Karpas-422 (cell line): ENCODE measurements at places on chromosomes 1 and 21.

- no peak for DNase-seq
Measured at GRCh38 chr1:3062616-3063378, 6.2 kb upstream of the PRDM16 start.

GRCh38 chr1:244672946-244673682, 20.2 kb downstream of the DESI2 start:
- DNase-seq: no peak

DNA sequence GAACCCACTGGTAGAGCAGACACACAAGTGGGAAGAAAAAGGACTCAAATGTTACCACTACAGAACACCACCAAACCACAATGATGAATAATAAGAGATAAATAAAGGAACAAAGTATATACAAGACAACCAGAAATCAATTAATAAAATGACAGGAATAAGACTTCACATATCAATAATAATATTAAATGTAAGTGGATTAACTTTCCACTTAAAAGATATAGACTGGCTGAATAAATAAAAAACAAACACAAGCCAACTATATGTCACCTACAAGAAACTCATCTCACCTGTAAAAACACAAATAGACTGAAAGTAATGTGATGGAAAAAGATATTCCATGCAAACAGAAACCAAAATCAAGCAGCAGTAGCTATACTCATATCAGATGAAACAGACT, 6.9 kb upstream of the CLIC6 start:
- no peak for DNase-seq

DNA sequence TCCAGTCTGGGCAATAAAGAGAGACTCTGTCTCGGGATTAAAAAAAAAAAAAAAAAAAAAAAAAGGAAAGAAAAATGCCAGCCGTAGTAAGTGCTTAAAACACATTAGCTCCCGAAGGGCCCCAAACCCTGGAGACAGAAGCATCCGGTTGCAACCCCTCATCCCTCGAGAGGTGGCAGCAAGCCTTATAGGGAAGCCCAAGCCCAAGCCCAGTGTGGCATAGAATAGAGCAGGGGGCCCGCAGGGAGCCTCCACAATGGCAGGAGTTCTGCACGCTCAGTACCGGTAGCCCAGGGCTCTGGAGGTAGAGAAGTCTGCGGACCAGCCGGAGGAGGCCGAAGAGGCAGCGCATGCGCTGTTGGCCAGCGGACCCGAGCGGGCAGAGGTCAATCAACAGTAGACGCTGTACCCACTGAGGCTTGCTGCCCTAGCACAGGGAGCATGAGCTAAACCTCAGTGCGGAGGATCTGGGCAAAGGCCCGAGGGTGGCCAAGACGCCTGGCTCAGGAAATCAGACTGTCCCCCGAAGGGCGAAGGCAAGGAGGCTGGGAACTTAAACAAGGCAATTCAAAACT, 34.1 kb upstream of the C1orf198 start:
- no peak for DNase-seq

GRCh38 chr21:38688068-38688467, 117.7 kb upstream of the ETS2 start:
- DNase-seq: no peak

- no peak for DNase-seq
Measured at GRCh38 chr1:204459706-204460105, 34.9 kb downstream of the PIK3C2B start.

GRCh38 chr1:185776522-185776921, 42.3 kb downstream of the HMCN1 start:
- no peak for DNase-seq

DNA sequence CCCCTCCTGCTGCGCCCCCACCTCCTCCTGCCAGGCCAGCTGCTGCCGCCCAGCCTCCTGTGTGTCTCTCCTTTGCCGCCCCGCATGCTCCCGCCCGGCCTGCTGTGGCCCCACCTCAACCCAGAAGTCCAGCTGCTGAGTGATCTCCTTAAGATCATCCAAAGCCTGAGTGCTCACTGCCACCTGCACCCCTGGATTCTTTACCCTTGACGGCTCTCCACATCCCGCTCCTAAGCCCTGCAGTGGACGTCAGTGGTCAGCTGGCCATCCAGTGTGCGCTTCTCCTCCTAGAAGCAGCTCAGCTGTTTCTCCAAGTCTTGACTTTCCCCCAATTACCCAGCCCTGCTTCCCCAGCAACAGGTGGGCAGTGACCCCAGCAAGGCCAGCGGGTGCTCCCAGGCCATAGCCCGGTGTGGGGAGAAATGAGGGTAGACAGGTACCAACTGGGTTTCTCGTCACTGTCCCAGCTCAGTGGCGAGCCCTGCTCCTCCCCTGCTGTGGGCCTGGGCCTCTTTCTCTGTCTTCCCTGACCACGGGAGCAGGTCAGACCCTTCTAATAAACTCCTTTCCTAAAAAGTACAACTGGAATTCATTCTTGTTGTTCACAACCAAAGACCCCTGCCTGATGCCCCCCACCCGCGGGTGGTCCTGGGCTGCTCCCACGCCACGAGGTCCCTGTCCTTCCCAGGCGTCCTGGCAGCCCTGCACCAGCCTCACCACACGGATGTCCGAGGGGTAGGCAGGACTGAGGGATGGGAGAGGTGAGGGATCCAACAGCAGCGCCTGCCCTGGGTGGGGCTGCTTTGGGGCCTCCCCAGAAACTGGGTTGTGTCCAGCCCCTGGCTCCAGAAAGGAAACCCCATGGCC, 1.4 kb downstream of the KRTAP10-7 start:
- no peak for DNase-seq

GRCh38 chr1:90721210-90722194, 4.4 kb upstream of the BARHL2 start:
- peak; percentile 86 for DNase-seq

DNA sequence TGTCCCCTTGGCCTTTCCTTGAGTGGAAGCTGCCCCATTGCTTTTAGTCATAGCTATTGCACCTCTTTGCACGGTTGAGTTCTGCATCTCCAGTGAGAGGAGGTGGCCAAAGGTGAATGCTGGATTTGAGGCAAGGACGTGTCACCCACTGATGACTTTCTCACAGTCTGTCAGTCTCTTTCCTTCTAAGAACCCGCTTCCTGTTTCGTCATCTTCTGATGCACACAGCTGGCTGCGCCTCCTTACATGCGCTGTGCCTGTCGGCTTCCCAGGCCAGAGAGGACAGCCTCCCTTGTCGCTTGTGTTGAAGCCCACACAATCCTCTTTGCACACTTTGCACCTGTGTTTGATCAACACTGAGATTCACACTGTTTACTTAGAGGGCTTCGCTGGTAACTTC, 41.8 kb upstream of the PWP2 start:
- no peak for DNase-seq

DNA sequence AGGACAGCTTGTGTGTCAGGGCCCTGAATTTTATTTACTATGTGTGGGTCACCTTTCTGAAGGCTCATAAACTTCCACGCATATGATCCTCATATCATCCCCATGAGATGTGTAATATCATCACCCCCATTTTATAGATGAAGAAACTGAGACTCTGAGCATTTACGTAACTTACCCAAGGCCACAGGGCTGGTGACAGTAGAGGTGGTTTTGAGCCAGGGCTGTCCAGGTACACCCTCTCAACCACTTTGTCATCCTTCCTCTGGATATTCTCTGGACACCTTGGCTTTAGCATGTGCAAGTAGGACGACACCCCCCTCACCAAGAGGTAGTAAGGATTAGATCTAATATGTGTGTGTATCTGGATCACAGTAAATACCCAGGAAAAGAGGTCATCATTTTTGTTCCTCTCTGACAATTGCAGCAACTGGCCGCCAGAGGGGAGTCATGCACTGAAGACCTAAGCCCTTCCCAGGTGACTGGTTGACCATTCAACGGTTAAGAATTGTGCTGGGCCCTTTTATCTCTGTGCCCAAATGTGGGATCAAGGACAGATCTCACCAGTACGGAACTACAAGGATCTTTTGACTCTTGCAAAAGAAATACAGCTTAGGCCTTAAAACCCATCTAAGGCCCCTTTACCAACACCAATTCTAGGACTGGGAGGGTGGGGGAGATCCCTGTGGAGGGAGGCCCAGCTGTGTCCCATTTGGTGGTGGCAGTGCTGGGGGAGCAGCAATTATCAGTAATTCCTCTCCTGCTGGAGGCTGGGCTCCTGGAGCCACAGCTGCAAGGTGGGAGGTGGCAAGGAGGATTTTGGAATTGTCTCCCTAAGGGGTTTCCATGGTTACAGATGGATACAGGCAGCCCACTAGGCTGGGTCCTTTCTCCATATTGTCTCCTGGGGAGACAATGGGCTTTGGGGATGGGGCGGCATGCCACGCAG, 13.7 kb upstream of the E2F2 start:
- peak; percentile 92 for DNase-seq

GRCh38 chr1:219566951-219567947, 45.7 kb downstream of the ZC3H11B start:
- DNase-seq: peak; percentile 55

- no peak for DNase-seq
Measured at GRCh38 chr1:18938707-18939070, 17.8 kb downstream of the IFFO2 start.

- DNase-seq: peak; percentile 87
Measured at GRCh38 chr1:153805042-153805745, 30.0 kb downstream of the SLC27A3 start.

- no peak for DNase-seq
Measured at GRCh38 chr1:3215198-3216014, 146.4 kb downstream of the PRDM16 start.

DNA sequence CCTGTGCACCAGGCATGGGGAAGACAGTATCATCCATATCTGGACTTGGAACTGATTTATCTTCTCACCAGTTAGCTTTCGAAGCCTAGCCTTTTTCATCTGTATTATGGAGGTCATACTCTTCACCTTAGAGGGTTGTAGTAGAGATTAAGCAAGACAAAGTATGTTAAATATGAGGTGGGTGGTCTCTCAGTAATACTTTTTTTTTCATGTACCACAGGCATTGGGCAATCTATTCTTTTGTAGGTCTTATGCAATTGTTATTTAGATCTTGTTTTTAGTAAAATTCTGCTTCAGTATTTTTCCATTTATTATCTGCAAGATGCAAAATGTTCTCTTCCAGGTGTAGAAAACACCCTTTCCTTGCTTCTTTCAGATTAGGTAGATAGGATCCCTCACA, 35.2 kb upstream of the OR2B11 start:
- DNase-seq: no peak

DNA sequence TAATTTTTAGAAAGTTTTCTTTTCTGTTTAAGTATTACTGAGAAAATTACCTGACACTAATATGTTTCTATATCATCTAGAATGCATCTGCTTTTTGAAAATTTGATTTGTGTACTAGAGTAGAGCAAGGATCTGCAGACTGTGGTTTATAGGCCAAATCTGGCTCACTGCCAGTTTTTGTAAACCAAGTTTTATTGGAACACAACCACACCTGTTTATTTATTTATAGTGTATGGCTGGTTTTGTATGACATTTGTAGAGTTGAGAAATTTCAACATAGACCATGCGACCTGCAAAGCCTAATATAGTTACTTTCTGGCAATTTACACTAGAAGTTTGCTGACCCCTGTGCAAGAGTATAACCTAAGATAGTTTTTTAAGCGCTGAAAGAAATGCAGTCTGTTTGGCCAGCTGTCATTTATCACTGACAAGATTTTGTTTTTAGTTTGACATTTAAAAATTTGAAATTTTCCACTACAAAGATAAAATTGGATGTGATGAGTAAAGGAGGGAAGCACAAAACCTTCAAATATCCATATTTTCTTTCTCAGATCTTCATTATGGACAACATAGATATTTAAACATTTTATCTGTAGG, 36.1 kb upstream of the CACYBP start:
- DNase-seq: no peak

- DNase-seq: no peak
Measured at GRCh38 chr1:156935505-156936128, 15.2 kb downstream of the LRRC71 start.

- DNase-seq: no peak
Measured at GRCh38 chr1:6106321-6106731, 60.6 kb downstream of the KCNAB2 start.

GRCh38 chr1:169338617-169339016, 29.0 kb downstream of the NME7 start:
- no peak for DNase-seq
